Occipital lobe (tissue), 3 donors: ENCODE measurements at places on chromosomes 11 and 22.
A peak's percentile ranks its signal among the peaks of the same experiment; 100 is the strongest.

DNA sequence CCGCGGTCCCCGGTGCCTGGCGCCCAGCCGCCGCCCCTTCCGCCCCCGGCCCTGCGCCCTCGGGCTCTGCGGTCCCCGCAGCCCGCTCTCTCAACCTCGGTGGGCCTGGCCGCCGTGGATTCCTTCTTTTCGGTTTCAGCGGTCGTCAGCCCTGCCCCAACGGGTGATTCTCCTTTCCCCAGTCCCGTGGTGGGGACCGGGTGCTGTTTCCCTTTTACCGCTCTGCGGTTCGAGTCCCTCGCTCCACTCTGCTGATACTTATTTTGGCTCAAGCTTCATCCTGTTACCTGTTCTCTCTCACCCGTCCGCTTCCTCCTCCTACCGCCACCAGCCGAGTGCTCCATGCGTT, 494 bp downstream of the ZDHHC5 start:
- no peak for DNase-seq

- no peak for DNase-seq
Observed at GRCh38 chr11:7514099-7514591, 346 bp downstream of the PPFIBP2 start.

DNA sequence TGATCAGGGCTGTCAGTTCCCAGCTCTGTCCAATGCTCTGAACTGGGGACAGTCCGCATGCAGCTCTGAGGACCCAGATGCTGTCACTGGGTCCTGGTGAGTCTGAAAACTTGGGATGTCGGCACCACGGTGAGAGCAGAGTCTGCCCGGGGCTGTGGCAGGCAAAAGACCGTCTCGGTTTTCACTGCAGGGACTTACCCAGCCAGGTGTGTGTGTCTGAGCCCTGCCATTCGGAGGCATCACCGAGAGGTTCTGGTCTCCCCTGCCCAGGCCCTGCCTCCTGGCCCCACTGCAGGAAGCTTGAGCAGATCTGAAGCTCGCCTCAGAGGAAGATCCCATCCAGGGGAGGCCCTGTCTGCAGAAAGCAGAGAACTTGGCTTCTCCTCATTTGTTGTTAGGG, 5.2 kb downstream of the TP53AIP1 start:
- DNase-seq: no peak

- no peak for DNase-seq
Observed at GRCh38 chr11:28770806-28771205, 662.6 kb downstream of the METTL15 start.

DNA sequence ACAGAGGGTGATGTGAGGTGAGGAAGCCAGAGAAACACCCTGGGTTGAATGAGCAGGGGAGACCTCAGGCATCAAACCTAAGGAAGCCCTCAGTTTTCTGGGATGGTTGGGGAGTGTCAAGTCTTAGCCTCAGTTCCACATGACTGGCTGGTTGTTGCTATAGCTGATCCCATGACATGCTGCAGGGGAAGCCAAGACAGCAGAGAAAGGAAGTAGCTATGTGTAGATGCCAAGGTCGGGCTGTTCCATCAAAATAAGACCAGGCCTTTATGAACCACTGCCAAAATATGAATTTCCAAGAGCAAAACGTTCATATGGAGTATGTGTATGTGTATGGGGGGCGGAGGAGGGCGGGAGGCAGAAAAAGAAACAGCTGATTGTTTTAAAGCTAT, 11.6 kb downstream of the CD59 start:
- DNase-seq: no peak

- DNase-seq: no peak
Observed at GRCh38 chr11:107006076-107006833, 12.0 kb downstream of the GUCY1A2 start.

DNA sequence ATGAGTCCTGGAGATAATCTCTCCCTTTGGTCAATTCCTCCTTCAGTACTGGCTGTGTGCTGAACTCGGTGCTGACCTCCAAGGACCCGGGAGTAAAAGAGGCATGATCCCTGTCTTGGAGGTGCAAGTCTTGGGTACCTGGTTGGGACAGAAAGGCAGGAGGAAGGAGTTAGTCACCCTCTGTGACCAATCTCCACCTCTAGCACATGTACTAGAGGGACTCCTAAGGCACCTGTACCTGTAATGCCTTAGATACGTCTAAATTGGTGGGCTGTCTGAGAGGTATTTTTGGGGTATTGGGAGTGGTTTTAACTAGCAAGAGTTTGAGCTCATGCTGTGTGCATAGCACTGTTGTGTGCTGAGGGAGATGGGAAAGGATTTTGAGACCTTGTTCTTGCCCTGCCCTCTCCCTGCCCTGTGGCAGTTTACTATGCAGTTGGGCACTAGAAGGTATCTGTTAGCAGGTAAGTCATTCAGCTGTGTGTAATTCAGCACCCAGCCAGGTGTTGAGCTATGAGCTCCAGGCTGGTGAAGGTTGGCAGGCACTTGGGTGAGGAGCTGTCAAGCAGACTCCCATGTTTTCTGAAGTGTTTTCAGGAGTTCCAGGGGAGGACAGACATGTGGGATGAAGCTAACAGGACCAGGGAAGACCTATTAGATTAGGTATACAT, 2.5 kb downstream of the PANX1 start:
- no peak for DNase-seq

DNA sequence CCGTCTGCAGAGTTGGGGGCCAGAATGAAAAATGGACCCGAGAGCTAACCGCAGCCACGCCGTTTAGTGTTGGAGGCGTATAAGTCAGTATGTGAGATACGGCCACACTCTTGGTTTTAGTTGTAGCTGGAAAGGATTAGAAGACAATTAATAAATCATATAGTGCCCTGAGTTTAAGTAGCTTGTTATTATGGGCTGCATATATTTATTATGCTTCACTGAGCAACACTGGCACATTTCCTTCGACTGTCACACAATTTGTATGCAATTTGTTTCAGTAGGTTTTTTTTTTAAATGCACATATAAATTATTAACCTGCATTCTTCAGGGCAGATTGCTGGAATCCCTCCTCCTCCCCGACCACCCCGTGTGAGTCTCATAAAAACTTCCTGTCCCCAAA, 56.9 kb downstream of the PKNOX2 start:
- no peak for DNase-seq

GRCh38 chr22:31604137-31604705, 57.8 kb downstream of the PISD start:
- DNase-seq: no peak

- DNase-seq: no peak
Observed at GRCh38 chr11:70595452-70595851, 197.1 kb downstream of the CTTN start.

DNA sequence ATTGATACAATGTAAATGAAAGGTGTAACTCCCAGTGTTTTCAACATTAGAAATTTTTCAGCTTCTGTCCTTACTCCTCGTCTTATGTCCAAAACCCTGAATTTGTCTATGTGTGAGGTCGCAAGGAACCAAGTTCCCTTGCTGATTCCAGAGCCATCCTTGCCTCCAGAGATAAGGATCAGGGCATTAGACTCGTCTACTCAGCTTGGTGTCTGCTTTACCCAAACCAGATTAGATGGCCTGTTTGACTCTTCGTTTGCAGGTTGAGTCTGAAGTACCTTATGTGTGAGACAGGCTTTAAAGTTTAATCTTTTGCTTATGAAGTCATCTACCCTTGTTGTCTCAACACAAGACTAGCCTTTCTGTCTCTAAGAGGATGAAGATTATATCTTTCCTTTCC, 55.6 kb downstream of the SPECC1L start:
- DNase-seq: no peak

- no peak for DNase-seq
Observed at GRCh38 chr11:113329725-113330124, 15.3 kb downstream of the TTC12 start.

DNA sequence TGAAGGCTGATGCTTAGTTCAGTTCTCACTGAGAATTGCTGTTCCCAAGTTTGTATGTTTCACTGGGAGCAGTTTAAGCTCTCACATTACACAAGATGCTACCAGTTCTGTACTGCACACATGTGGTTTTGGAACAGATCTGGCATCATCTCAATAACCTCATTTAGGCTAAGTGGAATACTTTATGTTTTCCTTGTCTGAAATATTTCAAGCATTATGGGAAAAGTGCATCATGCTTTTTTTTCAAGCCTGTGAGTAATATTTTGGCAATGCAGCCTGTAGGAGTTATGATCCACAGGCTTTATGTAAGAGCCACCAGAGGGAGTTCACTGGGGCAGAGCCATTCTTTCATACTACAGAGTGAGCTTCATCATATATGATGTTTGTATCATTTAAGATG, 141.5 kb downstream of the OR4C45 start:
- DNase-seq: no peak

DNA sequence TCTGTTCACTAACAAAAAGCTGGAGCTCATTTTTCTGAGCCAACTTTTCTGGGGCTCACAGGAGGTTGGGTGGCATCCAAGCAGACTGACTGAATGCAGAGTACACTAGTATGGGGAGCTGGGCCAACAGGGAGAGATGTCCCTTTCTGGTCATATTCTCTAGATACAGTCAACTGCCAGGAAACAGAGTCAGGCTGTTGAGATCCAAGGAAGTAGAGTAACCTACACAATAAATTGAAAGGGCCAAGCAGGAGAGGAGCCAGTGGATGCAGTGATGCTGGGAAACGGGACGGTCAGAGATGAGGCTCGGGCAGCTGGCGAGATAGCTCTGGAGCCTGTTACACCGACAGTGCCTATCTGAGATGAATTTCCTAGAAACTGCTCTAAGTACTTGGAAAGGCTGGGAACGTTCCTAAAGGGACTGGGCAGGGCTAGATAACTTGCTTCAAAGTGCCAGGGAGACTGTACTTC, 71.1 kb downstream of the LARGE2 start:
- peak; percentile 66 for DNase-seq

GRCh38 chr11:95435628-95436353, 204.8 kb upstream of the SESN3 start:
- no peak for DNase-seq

DNA sequence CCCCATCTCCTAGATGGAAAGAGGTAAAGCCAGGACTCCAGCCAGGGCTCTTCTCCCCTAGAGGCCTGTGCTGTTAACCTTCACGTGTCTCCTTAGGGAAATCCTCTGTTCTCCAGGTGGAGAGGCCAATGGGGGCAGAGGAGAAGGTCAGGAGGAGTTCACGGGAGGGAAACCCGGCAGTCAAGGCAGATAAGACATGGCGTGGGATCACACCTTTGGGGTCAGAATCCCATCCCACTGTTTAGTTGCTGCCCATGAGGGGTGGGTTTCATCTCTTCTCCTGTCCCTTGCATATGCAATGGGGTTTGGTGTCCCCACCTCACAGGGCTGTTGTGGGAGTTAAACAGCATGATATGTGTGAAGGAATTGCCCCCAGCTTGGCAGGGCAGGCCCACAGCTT, 469.7 kb downstream of the TBC1D22A start:
- no peak for DNase-seq
